Neural crest cell (in vitro differentiated cells): ENCODE measurements at places on chromosomes 13 and 19. TPM values are rescaled to one million over a fixed set of nuclear protein-coding genes. Genes with fewer than 3 reads are reported as not detected.

- peaks cover 4% of the 10 kb centered on the region for H3K27me3 ChIP-seq
- H3K4me1 ChIP-seq: peaks cover 6% of the 10 kb centered on the region
- H3K4me3 ChIP-seq: no peak overlapping the region
- no peak overlapping the region for H3K27ac ChIP-seq
- DNase-seq: no peak
These were observed 687.8 kb downstream of the DIAPH3 start for GRCh38 chr13:59475911-59476310.

DNA sequence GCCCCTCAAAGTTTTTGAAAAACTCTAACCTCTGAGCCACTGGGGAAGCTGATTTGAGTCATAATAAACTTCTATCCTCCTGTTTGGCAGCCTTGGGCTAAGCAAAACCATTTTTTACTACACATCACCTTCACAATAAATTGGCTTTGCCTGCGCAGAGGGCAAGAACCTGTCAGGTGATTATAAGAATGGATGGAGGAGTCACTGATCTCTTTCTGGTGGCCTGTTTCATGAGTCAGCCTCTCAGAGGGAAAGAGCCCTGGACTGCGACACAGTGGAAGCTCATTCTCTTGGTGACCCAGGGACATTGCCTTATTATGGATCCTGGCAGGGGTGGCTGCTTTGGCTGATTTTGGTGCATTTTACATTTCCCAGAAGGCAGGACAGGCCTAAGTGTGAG, 17.5 kb upstream of the PSG9 start:
- no peak overlapping the region for H3K4me3 ChIP-seq
- H3K36me3 ChIP-seq: peaks cover 4% of the 10 kb centered on the region
- no peaks in the 10 kb centered on the region for H3K4me1 ChIP-seq
- no peak for DNase-seq
- H3K27ac ChIP-seq: no peak overlapping the region
- H3K27me3 ChIP-seq: no peaks in the 10 kb centered on the region

GRCh38 chr19:33048806-33049676, 15.6 kb downstream of the RHPN2 start:
- no peak overlapping the region for H3K4me3 ChIP-seq
- no peak for DNase-seq
- peaks cover 5% of the 10 kb centered on the region for H3K4me1 ChIP-seq
- H3K27ac ChIP-seq: no peak overlapping the region
- no peaks in the 10 kb centered on the region for H3K36me3 ChIP-seq

- H3K36me3 ChIP-seq: no peaks in the 10 kb centered on the region
- peaks cover 6% of the 10 kb centered on the region for H3K27me3 ChIP-seq
- no peak overlapping the region for H3K27ac ChIP-seq
- peak overlapping the region; percentile 65 for H3K4me3 ChIP-seq
- no peak for DNase-seq
These were observed 3.2 kb upstream of the MAP2K7 start for GRCh38 chr19:7900401-7900870.

- no peak overlapping the region for H3K27ac ChIP-seq
- peaks cover 98% of the 10 kb centered on the region for H3K27me3 ChIP-seq
- H3K36me3 ChIP-seq: no peaks in the 10 kb centered on the region
- H3K4me3 ChIP-seq: peak overlapping the region; percentile 73
- H3K4me1 ChIP-seq: peaks cover 9% of the 10 kb centered on the region
These were observed 6.4 kb downstream of the POU4F1 start for GRCh38 chr13:78596736-78597601.

- H3K27me3 ChIP-seq: peaks cover 8% of the 10 kb centered on the region
- H3K4me3 ChIP-seq: no peak overlapping the region
- no peak for DNase-seq
- no peaks in the 10 kb centered on the region for H3K4me1 ChIP-seq
- no peaks in the 10 kb centered on the region for H3K36me3 ChIP-seq
These were observed 29.1 kb downstream of the SIGLEC5 start for GRCh38 chr19:51600940-51601580.

GRCh38 chr13:113537205-113537604, 46.7 kb upstream of the DCUN1D2 start:
- H3K27me3 ChIP-seq: no peaks in the 10 kb centered on the region
- peaks cover 28% of the 10 kb centered on the region for H3K36me3 ChIP-seq
- no peak for DNase-seq
- H3K27ac ChIP-seq: no peak overlapping the region
- no peaks in the 10 kb centered on the region for H3K4me1 ChIP-seq

- DNase-seq: no peak
- H3K4me1 ChIP-seq: no peaks in the 10 kb centered on the region
- no peak overlapping the region for H3K4me3 ChIP-seq
- no peaks in the 10 kb centered on the region for H3K27me3 ChIP-seq
- peaks cover 3% of the 10 kb centered on the region for H3K36me3 ChIP-seq
- no peak overlapping the region for H3K27ac ChIP-seq
These were observed 318.4 kb downstream of the DCLK1 start for GRCh38 chr13:35812736-35813135.

DNA sequence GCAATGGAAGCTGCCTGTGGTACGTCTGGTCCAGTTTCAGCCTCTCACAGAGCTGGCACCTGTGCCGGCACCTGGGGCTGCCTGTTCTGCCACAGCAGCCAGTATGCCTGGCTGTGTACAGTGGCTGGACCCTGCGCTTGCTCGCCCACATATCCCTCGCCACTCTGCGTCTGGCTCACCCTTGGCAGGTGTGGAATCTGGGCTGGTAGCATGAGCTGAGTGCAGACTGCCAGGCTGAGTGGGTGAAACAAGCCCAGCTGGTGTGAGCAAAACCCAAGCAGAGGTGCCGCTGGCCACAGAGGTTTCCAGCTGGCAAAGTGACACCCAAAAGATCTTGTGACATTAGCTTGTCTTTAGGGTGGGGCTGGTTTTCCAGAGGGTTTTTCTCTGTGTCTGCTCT, 80.7 kb downstream of the ING1 start:
- peaks cover 10% of the 10 kb centered on the region for H3K27me3 ChIP-seq
- H3K4me1 ChIP-seq: peaks cover 6% of the 10 kb centered on the region
- no peak overlapping the region for H3K4me3 ChIP-seq
- no peak for DNase-seq
- H3K36me3 ChIP-seq: peaks cover 4% of the 10 kb centered on the region

- peak overlapping the region; percentile 39 for H3K27ac ChIP-seq
- H3K4me1 ChIP-seq: peaks cover 89% of the 10 kb centered on the region
- DNase-seq: no peak
These were observed 12.4 kb downstream of the EFNB2 start for GRCh38 chr13:106522898-106523525.

DNA sequence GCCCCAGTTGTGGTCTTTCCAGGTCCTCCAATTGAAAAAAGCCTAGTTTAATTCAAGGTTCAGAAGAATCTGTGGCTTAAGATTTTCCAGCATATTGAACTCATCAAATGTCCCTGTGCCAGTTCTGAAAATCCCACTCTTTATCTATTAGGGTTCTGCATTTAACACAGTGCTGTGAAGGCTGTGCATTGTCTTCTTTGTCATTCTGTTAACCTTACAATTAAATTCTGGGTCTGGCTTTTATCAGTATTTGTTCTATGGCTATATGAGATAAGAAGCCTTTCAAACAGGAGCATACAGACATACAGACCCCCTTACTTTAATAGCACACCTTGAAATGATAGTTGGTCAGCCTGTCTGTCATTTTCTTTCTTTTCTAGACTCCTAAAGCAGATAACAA, 362.1 kb upstream of the DACH1 start:
- no peaks in the 10 kb centered on the region for H3K36me3 ChIP-seq
- DNase-seq: no peak
- no peaks in the 10 kb centered on the region for H3K27me3 ChIP-seq

- DNase-seq: no peak
- H3K4me3 ChIP-seq: no peak overlapping the region
- H3K4me1 ChIP-seq: no peaks in the 10 kb centered on the region
- no peaks in the 10 kb centered on the region for H3K36me3 ChIP-seq
These were observed 28.9 kb upstream of the POSTN start for GRCh38 chr13:37627428-37627827.

- peaks cover 21% of the 10 kb centered on the region for H3K4me1 ChIP-seq
- H3K36me3 ChIP-seq: peaks cover 3% of the 10 kb centered on the region
- H3K4me3 ChIP-seq: no peak overlapping the region
- H3K27me3 ChIP-seq: no peaks in the 10 kb centered on the region
- H3K27ac ChIP-seq: no peak overlapping the region
These were observed 1.8 kb upstream of the TMEM272 start for GRCh38 chr13:51846756-51847155.

DNA sequence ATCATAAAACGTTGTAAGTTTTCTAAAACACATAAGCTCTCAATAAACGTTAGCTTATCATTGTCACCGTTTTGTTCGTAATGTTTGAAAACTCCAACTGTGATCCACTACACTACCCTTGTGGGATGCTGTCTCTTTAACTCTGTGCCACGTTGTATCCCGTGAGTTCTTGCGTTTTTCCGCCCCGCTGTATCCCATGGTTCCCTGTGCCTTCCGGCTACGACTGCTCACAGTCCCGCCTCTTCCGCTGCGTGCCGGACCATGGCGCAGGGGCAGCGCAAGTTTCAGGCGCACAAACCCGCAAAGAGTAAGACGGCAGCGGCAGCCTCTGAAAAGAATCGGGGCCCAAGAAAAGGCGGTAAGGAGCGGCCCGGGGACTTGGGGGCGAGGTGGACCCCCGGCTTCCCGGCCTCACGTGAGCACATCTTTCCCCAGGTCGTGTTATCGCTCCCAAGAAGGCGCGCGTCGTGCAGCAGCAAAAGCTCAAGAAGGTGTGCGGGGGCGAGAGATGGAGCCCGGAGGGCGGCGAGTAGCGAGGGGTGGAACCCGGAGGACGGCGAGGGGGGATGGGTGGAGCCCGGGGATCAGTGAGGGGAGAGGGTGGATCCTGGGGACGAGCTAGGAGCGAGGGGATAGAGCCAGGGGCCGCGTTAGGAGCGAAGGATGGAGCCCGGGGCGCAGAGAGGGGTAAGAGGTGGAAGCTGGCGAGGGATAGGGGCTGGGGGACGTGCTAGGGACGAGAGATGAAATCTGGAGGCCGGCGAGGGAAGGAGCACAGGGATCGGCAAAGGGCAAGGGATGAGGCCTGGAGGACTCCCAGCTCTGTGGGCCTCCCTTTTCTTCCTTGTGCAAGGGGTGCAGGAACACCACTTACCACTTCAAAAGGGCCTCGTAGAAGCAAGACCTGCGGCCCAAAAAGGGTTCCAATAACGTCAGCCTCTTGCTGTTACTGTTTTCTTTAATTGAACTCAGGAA, at the start of gene C19orf53:
C19orf53 (plus strand) TSS at position 240 of the 975 bp plus-strand sequence; CDS start at position 262, 22 bp downstream.
- H3K27ac ChIP-seq: peak within 1 kb of the TSS; percentile 91
- peaks cover 22% of the 10 kb centered on the region for H3K4me1 ChIP-seq
- H3K27me3 ChIP-seq: no peaks in the 10 kb centered on the region
- H3K4me3 ChIP-seq: peak within 1 kb of the TSS; percentile 98

- H3K27me3 ChIP-seq: no peaks in the 10 kb centered on the region
- H3K4me1 ChIP-seq: peaks cover 15% of the 10 kb centered on the region
- no peaks in the 10 kb centered on the region for H3K36me3 ChIP-seq
- no peak overlapping the region for H3K27ac ChIP-seq
These were observed 5.6 kb upstream of the ATP11A start for GRCh38 chr13:112684071-112684845.

DNA sequence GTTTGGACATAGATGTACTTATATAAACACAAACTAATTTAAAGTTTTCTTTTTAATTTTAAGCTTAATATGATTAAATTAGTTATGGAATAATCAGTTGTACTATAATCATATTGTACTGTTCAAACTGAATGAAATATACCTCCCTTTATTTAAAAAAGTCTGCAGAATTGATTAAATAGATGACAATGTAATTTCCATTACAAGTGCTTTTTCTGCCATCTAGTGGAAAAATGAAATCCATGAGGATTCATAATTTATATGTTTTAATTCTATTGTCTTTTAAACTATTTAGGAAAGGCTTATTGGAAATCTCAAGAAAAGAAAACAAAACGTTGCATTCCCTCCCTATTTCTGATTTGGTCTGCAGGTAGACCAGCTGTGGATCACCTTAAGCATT, 30.9 kb downstream of the MZT1 start:
- no peaks in the 10 kb centered on the region for H3K27me3 ChIP-seq
- no peaks in the 10 kb centered on the region for H3K36me3 ChIP-seq
- no peak overlapping the region for H3K4me3 ChIP-seq
- H3K27ac ChIP-seq: no peak overlapping the region

DNA sequence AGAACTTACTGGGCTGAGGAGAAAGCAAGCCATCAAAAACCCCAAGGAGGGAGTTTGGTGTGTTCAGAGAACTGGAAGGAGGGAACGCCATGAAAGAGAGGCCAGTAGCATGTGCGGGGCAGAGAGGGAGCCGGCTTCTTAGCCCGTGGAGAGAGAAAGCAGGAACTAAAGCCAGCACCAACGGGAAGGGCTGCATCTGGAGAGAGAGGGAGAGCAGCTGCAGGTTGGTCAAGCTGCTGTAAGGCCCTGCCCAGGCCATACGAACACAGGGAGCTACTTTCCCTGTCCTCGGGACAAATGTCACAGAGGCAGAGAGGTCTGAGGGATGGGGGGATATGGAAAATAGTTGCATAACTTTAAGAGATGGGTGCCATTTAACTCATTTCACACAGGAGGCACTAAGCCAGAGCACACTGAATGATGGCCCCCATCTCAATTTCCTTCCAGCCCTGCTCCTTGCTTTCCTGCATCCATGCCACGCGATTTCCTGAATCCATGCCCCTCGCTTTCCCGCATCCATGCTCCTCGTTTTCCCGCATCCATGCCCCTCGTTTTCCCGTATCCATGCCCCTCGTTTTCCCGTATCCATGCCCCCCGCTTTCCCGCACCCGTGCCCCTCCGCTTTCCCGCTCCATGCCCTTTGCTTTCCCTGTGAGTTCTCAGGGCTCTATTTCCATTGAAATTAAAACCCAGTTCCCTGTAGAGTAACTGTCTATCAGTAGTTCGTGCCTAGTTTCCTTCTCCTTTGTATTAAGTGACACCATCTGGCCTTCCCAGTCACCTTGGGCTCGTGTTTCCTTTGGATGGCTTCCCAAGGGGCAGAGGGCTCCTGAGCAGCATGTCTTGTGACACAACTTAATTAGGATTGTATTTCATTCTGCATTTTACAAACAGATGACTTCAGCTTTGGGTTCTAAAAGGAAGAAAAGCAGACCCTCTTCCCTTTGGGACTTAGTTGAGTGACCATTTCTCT, 31.5 kb upstream of the TPT1 start:
- peak overlapping the region; percentile 85 for H3K27ac ChIP-seq
- H3K36me3 ChIP-seq: peaks cover 14% of the 10 kb centered on the region
- no peak for DNase-seq

DNA sequence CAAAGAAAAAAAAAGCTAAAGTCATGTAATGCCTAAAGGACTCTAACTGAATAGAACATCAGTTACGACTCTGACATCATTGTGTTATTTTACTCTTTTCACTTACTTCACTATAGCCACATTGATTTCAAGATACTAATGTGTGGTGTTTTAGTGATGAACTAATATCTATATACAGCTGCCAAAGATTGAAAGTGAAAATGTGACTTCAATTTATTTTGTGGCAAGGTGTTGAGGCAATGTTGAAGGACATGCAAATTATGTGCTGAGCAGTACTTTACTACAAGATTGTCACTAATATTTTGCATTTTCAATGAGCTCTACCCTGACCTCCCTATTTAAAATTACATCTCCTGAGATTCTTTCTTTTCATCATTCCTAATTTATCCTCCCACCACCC, 1911.9 kb upstream of the PCDH20 start:
- DNase-seq: no peak
- H3K4me3 ChIP-seq: no peak overlapping the region
- H3K27me3 ChIP-seq: no peaks in the 10 kb centered on the region
- H3K4me1 ChIP-seq: no peaks in the 10 kb centered on the region

The SYCN gene
- total RNA-seq: not detected in 2 replicates

The EFNA2 gene
- 28.0 and 31.0 TPM in 2 replicates for total RNA-seq

The CYP2S1 gene
- 0.39 TPM in 1 of 2 replicates, not detected in the other for total RNA-seq

The GAPDHS gene
- total RNA-seq: not detected in 2 replicates

The ZNF610 gene
- total RNA-seq: 10.0 and 11.5 TPM in 2 replicates

The CEACAM4 gene
- not detected in 2 replicates for total RNA-seq

The TMEM190 gene
- total RNA-seq: not detected in 2 replicates

The TFDP1 gene
- total RNA-seq: 105 and 108 TPM in 2 replicates

The TUBA3C gene
- not detected in 2 replicates for total RNA-seq
